T47D (cell line): ENCODE measurements at places on chromosomes 11 and 22.

- DNase-seq = peak; percentile 61
Observed at GRCh38 chr22:31082606-31083376, 1.7 kb downstream of the SMTN start.

DNA sequence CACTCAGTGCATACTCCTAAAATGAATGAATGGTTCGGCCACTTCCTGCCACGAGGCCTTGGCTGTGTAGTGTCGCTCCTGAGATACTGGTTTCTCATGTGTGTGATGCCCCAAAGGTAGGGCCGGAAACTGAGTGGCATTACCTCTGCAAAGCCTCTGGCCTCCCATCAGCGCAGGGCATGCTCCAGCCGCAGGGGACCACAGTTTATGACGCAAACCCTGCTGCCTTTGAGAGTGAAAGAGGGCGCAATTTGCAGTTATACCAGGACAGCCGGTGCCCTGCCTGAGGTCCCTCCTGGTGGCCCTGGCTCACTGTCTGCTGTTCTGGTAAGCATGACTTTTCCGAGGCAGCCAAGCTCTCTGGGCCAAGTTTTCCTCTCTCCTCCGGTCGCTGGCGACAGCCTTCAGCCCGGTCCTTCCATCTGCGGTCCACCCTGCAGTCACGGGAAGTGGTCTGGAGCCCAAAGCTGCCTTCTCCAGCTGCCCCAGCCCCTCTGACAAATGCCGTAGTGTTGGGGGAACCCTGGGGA, 2.4 kb upstream of the FGF3 start:
- no peak for DNase-seq

DNA sequence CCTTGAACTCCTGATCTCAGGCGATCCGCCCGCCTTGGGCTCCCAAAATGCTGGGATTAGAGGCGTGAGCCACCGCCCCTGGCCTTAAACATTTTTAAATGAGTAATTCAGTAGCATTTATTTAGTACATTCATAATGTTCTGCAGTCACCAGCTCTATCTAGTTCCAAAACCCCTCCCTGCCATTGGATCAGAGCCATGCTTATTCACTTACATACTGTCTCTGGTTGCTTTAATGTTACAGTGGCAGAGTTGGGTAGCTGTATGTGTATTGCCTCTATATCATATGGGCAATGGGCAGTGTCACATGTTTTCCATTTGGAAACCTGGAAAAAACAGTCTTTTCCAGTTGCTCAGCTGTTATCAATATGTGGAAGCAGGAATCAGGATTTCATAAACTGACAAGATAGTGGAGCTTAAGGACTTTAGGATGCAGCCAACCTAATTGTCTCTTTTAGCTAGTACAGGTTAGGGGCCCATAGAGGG, 10.5 kb downstream of the COA4 start:
- DNase-seq = no peak

- no peak for DNase-seq
Observed at GRCh38 chr11:11478687-11479086, 125.6 kb upstream of the CSNK2A3 start.

- no peak for DNase-seq
Observed at GRCh38 chr11:15238856-15239255, 124.1 kb downstream of the INSC start.

- DNase-seq = peak; percentile 27
Observed at GRCh38 chr11:119149018-119149785, at the start of gene ABCG4. TSS of gene ABCG4 (plus strand) at chr11:119149052. CDS start at chr11:119149966, 914 bp downstream.
